AG09319 (cell line): ENCODE measurements at places on chromosomes 7 and 10.
A peak's percentile ranks its signal among the peaks of the same experiment; 100 is the strongest.

DNA sequence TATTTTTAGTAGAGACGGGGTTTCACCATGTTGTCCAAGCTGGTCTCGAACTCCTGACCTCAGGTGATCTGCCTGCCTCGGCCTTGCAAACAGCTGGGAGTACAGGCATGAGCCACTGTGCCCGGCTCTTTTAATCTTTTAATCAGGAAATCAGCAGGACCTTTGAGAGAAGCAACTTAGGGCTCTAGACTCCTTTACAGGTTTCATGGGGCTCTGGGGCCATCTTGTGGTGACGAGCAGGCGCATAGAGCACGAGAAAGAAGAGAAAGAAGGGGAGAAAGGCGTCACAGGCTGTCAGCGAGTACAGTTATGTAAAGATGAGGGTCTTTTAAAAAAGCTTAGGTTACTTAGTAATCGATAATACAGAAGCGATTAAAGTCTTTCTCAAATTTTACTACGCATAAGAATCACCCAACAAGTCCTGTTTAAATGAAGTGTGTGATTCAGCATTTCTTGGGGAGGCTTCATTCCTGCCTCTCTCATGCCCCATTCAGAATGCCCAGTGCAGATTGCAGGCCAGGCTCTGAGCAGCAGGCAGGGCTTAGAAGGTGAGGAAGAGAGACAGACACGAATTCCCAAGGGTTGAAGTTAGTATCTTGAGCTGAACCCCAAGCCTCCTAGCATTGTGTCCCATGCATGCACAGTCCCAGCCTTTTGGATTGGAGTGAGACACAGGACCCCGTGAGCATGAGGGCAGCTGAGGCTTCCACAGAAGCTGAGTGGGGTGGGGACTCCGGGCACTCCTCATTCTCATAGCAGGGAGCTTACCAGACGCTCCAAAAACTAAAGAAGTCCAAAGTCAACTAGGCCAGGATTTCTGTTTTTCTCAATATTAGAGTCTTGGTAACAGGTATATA is 23.6 kb upstream of the PFKP start:
- peak; percentile 53 for DNase-seq

DNA sequence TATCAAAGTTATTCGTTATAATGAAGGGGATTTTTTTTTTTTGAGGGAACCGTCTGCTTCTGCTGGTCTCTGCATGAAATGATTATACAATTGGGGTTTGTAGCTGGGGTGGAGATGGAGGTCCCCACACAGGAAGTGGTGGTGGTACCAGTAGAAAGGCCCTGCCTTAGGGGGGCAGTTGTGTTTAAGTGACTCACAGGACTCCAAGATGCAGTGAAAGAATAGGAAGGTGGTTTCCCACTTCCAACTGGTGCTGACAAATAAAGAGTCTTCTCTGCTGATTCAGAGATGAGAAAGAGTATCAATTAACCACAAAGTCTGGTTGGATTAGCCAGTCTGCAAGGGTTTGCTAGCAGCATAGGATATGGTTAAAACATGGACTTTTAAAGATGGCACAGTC is 376.0 kb downstream of the SORCS3 start:
- DNase-seq = no peak

DNA sequence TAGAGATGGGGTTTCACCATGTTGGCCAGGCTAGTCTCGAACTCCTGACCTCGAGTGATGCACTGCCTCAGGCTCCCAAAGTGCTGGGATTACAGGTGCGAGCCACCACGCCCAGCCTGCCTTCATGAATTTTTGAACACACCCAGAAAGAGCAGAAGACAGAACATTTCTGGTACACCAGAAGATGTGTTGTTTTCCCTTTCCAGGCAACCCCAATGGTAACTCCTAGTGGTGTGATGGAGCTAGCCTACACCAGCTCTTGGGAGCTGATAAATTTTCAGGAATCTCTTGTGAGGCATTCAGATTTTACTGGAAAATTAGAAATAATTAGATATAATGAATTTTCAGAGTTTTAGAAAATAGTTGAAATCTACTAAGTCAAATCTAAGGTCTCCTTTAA is 904 bp upstream of the CCDC7 start:
- no peak for DNase-seq

- no peak for DNase-seq
Measured at GRCh38 chr10:112330607-112331160, 43.2 kb upstream of the ACSL5 start.

- DNase-seq = no peak
Measured at GRCh38 chr7:116683786-116684185, 11.8 kb downstream of the MET start.

DNA sequence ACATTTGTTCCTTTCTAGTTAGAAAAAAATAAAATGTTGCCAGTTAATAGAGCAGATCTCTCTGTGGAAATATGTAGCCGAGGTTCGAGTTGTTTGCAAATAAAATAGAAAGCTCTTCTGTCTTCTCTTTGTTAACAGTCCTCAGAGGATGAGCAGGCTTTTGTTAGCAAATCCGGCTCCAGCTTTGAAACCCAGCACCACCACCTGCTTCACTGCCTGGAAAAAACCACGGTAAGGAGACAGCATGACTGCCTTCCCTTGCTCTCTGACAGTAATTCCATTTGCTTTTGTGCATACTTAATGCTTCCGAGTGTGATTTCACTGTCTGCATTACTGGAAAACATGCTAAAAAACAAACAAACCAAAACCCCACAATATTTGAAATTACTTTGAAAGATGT is 115.6 kb downstream of the TSPAN12 start:
- DNase-seq = no peak

GRCh38 chr7:99709838-99710578 is 25.0 kb downstream of the CYP3A7 start:
- DNase-seq = no peak

DNA sequence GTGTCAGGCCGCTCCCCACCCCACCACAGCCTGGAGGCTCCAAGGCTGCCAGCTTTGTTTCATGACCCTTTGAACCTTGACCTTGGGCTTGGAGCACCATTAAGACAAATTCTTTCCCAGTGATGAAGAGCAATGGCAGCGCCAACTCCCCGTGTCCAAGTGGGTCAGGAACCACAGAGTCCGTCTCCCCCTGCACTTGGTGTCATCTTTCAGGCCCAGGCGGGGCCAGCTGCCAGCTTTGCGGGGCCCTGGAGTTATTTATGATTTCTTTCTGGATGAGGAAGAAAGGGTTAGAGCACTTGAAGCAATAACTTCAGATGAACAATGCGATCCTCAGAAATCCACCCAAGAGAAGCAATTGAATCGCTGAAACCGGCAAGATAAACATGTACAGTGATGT is 110.8 kb downstream of the MYL10 start:
- peak; percentile 58 for DNase-seq

DNA sequence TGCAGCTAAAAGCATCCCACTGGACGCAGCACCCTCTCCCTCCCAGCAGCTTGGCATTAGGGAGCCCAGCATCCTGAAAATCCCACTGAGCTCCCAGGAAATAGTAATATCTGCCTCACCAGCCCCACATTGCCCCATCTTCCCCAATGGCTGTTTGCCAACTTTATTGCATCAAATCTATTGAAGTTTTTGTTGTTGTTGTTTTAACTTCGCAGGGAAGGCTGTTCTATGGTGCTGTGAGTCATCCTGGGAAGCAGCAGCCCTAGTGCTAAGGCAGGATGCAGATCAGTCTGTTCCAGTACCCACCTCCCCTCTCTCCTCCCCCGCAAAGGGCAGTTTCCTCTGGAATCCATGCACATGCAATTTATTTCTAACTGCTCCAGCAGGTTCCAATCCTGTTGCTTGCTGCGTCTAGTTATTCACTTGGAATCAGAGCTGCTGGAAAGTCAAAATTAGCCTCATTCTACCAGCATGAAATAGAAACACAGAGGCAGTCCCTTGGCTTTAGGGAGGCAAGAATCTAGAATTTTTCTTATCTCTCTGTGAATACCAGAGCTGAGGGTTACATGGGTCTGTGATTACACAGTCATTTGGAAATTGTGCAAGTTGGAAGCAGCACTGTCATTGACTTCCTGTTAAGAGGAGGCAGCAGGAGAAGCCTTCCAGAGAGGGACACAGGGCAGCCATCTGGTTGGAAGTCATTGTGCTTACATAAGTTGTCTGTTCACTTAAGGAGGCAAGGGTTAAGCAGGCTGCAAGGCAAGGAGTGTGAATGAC is 115.9 kb upstream of the CACUL1 start:
- peak; percentile 19 for DNase-seq

- DNase-seq = no peak
Measured at GRCh38 chr7:47371733-47372368, 210.1 kb downstream of the TNS3 start.

GRCh38 chr10:118904286-118904685 is 125.2 kb upstream of the NANOS1 start:
- no peak for DNase-seq

GRCh38 chr10:28151636-28152035 is 151.2 kb downstream of the MPP7 start:
- no peak for DNase-seq

DNA sequence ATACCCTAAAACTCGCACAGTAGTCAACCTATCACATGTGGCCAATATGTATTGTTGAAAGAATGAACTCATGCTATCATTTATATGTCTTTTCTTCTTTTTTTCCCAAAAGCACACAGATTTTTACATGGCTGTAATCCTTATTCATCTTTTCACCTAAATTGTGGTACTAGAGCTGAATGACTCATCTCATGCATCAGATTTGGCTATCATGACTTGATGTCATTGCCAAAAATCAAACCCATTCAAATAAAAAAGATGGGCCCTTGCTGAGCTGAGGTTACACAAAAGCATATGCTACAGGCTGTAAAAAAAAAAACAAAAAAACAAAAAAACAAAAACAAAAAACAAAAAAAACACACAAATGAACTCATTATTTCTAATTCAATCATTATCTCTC is 3.3 kb upstream of the LMOD2 start:
- DNase-seq = no peak

DNA sequence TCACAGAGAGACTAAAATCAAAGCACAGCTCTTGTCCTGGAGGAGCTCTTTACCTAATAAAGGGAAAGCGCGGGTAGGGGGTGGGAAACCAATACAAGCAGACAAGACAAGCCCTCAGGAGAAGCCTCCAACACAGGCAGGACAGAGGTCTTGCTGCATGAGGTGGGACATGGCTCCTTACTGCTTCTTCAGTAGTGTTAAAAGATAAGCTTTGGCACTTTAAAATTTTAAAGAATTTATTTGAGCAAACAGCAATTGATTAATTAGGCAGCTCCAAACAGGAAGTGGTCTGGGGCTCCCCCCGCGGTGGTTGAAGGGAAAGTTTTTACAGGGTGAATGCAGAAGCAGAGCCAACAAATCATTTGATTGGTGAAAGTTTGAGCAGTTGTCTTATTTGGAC is 50.3 kb upstream of the MACC1 start:
- no peak for DNase-seq

- DNase-seq = no peak
Measured at GRCh38 chr7:153657182-153657800, 394.9 kb upstream of the DPP6 start.

DNA sequence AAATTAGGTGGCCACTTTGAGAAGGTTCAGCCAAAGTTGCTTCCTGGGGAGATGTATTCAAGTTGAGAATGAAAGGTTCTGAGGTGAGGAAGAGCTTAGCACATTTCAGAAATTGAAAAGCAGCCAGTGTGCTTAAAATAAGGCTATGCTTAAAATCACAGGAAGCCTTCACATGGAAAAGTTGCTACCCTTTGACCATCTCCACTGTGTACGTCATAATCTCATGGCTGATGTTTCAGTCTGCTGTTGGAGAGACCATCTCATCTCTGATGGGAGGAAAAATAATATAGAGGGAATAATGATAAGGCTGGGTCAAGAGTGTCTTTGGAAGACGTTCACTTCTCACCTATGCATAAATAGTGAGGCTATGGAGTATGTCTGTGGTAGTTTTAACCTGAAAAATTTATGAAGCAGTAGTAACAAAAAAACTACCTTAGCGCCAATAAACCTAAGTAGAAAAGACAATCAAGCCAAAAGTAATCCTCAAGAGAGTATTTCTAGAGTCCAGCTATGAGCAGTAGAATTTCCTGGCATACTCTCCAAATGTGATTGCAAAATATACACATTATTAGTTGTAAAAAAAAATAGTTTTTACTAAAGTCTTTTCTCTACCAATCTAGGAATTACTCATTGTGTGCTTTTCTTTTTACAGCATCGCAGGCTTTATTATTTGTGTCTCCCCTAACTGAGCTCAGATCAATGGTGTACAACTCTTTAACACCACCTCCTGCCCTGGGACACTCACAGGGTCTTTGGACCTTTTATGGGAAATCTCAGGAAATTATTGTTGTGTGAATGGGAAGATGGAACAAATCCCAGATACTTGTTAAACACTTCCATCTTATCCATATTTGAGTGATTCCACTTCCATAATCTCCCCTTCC is 435.2 kb upstream of the LRGUK start:
- DNase-seq = no peak

GRCh38 chr10:122567056-122567660 is 6.6 kb downstream of the DMBT1 start:
- DNase-seq = no peak

DNA sequence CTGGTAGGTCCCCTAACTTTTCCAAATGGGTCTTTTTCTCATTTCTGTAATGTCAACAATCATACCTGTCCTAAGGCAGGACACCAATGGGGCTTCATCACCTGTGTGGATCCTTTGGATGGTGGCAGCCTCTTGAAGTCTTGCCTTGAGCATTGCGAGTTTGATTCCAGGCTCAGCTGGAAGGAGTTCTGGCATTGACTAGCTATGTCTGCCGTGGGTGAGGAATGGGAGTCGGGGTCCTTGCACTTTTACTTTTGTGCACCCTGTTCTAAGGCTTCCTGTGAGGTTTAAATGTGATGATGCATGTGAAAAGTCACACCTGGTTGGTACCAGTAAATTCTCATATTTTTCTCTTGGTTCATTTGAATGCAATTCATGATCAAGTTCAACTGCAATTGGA is 55.9 kb upstream of the CTBP2 start:
- no peak for DNase-seq

- no peak for DNase-seq
Measured at GRCh38 chr7:71601851-71602250, 469.9 kb downstream of the GALNT17 start.

GRCh38 chr10:127462643-127463295 is 86.3 kb upstream of the NPS start:
- DNase-seq = no peak

GRCh38 chr10:72297281-72297804 is 23.6 kb downstream of the DDIT4 start:
- DNase-seq = peak; percentile 94

- no peak for DNase-seq
Measured at GRCh38 chr10:94156453-94156852, 162.7 kb downstream of the PLCE1 start.

- DNase-seq = no peak
Measured at GRCh38 chr7:129782818-129783583, 169.8 kb downstream of the UBE2H start.

GRCh38 chr7:44396931-44397545 is 71.6 kb upstream of the CAMK2B start:
- DNase-seq = no peak

GRCh38 chr7:74262639-74263398 is 8.6 kb upstream of the RFC2 start:
- no peak for DNase-seq

DNA sequence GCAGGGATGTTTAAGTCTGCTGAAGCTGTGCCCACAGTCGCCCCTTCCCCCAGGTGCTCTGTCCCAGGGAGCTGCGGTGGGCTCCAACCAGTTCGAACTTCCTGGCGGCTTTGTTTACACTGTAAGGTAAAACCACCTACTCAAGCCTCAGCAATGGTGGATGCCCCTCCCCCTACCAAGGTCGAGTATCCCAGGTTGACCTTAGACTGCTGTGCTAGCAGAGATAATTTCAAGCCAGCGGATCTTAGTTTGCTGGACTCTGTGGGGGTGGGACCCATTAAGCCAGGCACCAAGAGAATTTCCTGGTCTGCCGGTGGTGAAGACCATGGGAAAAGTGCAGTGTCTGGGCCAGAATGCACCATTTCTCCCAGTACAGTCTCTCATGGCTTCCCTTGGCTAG is 56.0 kb downstream of the CCDC7 start:
- DNase-seq = no peak
